ENCODE measurements at places on chromosomes 3 and 15. TPM values are rescaled to one million over a fixed set of nuclear protein-coding genes. Genes with fewer than 3 reads are reported as not detected.
A peak's percentile ranks its signal among the peaks of the same experiment; 100 is the strongest.

GRCh38 chr3:124609402-124609801 lies 120.8 kb upstream of the UMPS start:
- no peak for DNase-seq

GRCh38 chr3:69684309-69684961 lies 54.8 kb upstream of the MITF start:
- no peak for DNase-seq

DNA sequence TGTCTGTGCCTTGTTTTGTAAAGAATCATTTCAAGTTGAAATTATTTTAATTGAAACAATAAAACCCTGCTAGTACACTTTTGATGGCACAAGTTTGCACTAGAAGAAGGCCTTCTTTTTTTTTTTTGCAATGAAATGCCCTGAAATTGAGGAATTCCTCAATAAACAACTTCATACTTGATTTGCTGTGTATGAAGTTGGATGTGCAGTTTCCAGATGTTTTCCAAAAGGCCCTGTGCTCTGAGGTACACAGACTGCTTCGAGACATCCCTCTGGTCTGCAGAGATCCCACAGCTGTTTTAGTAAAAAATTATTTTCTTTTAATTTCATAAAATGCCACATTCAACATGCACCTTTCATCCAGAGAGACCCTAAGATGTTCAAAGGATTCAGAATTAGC lies 48.9 kb downstream of the HES1 start:
- no peak for DNase-seq

GRCh38 chr15:72050700-72051099 lies 67.2 kb downstream of the MYO9A start:
- no peak for DNase-seq

- DNase-seq: no peak
Observed at GRCh38 chr3:192336286-192336685, 391.1 kb downstream of the FGF12 start.

DNA sequence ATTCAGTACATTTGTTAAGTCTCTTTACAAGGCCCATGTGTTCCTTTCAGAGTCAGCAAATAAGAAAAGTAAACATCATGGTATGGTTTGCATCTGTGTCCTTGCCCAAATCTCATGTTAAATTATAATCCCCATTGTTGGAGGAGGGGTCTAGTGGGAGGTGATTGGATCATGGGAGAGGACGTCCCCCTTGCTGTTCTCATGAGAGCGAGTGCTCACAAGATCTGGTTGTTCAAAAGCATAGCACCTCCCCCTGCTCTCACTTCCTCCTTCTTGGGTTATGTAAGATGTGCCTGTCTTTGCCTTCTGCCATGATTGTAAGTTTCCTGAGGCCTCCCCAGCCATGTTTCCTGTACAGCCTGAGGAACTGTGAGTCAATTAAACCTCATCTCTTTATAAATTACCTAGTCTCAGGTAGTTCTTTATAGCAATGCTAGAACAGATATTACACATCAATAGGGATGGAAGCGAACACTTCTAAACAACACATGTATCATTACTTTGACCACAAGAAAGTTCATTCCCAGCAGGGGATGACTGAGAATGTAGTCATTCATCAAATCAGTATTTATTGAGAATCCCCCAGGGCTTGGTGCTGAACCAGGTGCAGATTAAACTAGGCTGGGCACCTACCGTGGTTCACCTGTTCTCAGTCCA lies 4.1 kb downstream of the EFCAB12 start:
- DNase-seq: peak; percentile 93

Gene OIP5
- 7.7 TPM for total RNA-seq

GRCh38 chr3:74469713-74470112 lies 144.7 kb downstream of the CNTN3 start:
- DNase-seq: no peak

DNA sequence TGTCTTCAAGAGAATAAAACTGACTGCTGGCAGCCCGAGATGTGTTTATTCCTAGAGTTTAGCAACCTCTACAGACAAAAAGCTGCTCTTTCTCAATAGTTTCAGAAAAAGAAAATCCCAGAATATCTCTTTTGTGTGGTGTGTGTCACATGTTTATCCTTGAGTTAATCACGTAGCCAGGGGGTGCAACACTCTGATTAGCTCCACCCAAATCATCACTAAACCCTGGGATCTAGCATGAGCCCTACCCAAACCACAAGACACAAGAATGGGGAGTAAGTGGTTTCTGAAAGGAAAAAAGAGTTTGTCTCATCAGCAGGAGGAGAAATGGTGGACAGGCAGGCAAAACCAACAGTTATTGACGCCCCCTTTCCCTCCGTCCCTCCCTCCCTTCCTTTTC lies 78.5 kb upstream of the AGBL1 start:
- no peak for DNase-seq

Gene SPCS1
- total RNA-seq: 122 TPM

DNA sequence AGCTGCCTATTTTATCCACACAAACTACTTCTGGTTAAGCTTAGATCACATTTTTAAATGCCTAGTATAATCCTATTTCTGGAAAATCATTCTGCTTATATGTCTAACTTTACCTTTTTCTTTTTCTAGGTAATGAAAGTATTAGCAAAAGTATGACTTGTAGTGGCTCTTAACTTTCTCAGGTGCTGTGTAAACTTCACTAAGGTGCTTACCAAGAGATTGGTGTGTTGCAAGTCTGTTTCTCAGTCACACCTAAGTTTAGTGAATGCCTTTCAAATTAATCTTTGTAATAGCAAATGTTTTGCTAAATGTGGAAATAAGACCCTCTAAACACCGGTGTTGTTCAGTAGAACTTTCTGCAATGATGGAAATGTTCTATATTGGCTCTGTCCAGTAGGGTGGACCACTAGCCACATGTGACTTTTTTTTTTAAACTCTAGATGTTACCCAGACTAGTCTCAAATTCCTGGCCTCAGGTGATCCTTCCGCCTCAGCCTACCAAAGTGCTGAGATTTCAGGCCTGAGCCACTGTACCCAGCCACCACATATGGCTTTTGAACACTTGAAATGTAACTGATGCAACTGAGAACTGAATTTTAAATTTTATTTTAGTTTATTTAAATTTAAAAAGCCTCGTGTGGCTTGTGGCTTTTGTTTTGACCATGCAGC lies 22.0 kb downstream of the ARL13B start:
- no peak for DNase-seq

- no peak for DNase-seq
Observed at GRCh38 chr3:183341545-183342288, 86.7 kb downstream of the MCF2L2 start.

GRCh38 chr3:8625991-8626390 lies 18.6 kb downstream of the SSUH2 start:
- no peak for DNase-seq

Gene SPATA12
- 3.9 TPM for total RNA-seq

Gene CFAP100
- not detected for total RNA-seq

Gene LTK
- 0.78 TPM for total RNA-seq

Gene C3orf49
- total RNA-seq: not detected

Gene SLC22A14
- not detected for total RNA-seq

DNA sequence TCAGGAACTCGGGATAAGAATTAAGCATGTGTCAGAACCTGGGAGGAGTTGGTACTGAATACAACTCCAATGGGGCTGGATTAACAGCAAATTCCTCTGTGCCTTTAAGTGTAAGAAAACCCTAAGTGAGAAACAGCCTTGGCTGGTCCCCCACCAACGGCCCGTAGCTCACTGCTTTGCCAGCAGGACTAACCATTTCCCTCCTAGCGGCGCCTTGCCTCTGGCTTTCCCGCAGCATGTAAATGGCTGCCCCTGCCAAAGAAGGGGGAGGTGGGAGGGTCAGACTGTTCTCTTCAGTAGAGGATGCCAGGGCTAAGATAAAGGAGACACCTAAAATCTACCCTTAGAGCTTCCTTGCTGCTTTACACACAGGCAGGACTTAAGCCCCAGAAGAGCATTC lies 51.0 kb upstream of the SH3GL3 start:
- DNase-seq: no peak

GRCh38 chr3:31670136-31670535 lies 137.4 kb downstream of the STT3B start:
- no peak for DNase-seq

Data from Karpas-422 (cell line).